Activated CD4-positive, alpha-beta T cell treated with anti-CD3 and anti-CD28 coated beads, Interleukin-2, amount 10 ng/mL, durations not matched to agents 7 days and 5 days (primary cell): ENCODE measurements at places on chromosomes 7 and 10. TPM values are rescaled to one million over a fixed set of nuclear protein-coding genes. Genes with fewer than 3 reads are reported as not detected.

DNA sequence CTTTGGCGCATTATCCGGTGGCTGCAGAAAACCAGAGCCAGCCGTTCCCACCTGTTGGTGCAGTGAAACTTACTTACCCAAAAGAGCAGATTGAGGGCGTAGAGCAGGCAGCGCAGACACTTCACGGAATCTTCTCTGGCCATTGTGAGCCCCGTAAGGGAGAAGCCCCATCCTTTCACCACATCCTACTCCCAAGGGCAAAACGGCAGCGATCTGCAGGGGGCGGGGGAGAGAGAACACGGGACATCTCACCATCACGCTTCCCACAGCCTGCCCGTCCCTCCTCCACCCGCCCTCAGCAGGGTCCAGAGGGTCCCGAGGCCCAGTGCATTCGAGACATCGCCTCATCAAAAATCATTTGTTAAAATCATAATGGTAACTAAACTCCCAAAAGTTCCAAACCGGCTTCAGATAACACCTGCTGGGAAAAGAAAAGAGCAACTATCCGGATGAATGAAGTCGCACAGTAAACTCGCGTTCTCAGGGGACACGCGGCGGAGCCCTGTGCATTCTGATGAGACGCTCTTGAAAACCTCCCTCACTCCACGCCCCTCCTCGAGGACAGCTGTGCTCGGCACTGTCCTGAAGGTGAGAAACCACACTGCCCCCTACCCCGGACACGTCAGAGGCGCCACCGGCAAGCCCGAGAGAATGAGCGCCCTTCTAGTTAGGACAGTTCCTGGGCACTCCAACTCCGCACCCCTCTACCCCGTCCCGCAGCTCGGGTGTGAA is 1.2 kb downstream of the TSPAN12 start:
- DNase-seq, result peak; percentile 6
- H3K36me3 ChIP-seq, result peaks cover 2% of the 10 kb centered on the region

GRCh38 chr10:23150091-23150490 is 42.0 kb upstream of the PTF1A start:
- no peaks in the 10 kb centered on the region for H3K27me3 ChIP-seq
- no peak for DNase-seq
- no peak overlapping the region for H3K4me3 ChIP-seq
- no peaks in the 10 kb centered on the region for H3K4me1 ChIP-seq

- no peak for DNase-seq
- H3K4me3 ChIP-seq, result no peak overlapping the region
- no peaks in the 10 kb centered on the region for H3K27me3 ChIP-seq
- H3K4me1 ChIP-seq, result peaks cover 11% of the 10 kb centered on the region
- no peak overlapping the region for H3K27ac ChIP-seq
Measured at GRCh38 chr7:141671705-141672496, 30.1 kb downstream of the DENND11 start.

GRCh38 chr7:34135924-34136323 is 230.6 kb downstream of the BMPER start:
- no peaks in the 10 kb centered on the region for H3K27me3 ChIP-seq
- no peak overlapping the region for H3K4me3 ChIP-seq
- H3K4me1 ChIP-seq, result no peaks in the 10 kb centered on the region
- no peak for DNase-seq

GRCh38 chr10:113026679-113027078 is 76.6 kb downstream of the TCF7L2 start:
- DNase-seq, result no peak
- no peaks in the 10 kb centered on the region for H3K36me3 ChIP-seq
- H3K27me3 ChIP-seq, result peaks cover 39% of the 10 kb centered on the region
- no peak overlapping the region for H3K4me3 ChIP-seq

DNA sequence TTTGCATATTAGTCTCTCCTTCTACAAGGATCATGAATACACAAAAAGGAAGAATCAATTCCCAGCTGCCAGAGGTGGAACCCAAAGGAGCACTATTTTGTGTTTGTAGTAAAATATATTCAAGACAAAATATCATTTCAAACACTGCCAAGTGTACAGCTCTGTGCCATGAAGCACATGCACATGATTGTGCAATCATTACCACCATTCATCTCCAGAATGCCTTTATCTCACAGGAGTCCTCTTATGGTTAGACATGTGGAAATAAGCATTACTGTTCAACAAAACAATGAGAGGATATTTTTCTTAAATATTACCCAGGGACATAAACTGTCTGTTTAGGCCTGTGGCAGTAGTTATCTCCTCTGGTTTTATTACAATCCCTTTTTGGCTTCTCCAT is 151.4 kb upstream of the PPP1R3A start:
- H3K27me3 ChIP-seq, result peaks cover 9% of the 10 kb centered on the region
- H3K36me3 ChIP-seq, result no peaks in the 10 kb centered on the region
- H3K4me1 ChIP-seq, result no peaks in the 10 kb centered on the region
- no peak for DNase-seq
- no peak overlapping the region for H3K4me3 ChIP-seq

Gene PRF1
- 116 TPM for total RNA-seq

DNA sequence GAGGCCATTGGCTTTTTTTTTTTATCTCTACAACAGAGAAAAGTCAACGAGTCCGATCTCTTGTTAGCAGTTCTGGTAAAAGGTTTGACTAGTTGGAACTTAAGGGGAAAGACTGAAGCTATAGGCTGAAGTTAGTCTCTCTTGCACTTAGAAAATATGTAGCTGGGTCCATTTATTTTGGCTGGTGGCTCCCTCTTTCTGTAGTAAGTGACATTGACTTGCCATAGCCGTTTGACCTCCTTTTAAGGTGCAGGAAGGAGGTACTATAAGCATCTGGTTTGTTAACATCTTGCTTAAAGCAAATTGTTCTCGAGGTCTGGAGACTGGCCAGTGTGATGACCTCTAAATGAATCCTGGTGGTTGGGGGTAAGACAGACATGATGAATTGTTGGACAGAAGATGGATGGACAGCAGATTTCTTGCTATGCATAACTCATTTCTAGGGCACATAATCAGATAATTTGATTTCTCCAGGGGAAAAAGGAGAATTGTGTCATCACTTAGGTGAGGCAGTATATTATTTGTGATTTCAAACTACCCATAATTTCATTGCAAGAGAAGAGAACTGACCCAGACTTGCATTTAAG is 356.3 kb upstream of the GALNT17 start:
- H3K27me3 ChIP-seq, result no peaks in the 10 kb centered on the region
- H3K4me1 ChIP-seq, result peaks cover 47% of the 10 kb centered on the region
- DNase-seq, result no peak
- no peak overlapping the region for H3K4me3 ChIP-seq
- H3K27ac ChIP-seq, result no peak overlapping the region
